ENCODE measurements at places on chromosomes 12 and 14.

GRCh38 chr12:104132351-104132956 is 5.6 kb downstream of the NFYB start:
- DNase-seq: no peak

- no peak for DNase-seq
Observed at GRCh38 chr12:113870035-113870434, 96.1 kb downstream of the RBM19 start.

DNA sequence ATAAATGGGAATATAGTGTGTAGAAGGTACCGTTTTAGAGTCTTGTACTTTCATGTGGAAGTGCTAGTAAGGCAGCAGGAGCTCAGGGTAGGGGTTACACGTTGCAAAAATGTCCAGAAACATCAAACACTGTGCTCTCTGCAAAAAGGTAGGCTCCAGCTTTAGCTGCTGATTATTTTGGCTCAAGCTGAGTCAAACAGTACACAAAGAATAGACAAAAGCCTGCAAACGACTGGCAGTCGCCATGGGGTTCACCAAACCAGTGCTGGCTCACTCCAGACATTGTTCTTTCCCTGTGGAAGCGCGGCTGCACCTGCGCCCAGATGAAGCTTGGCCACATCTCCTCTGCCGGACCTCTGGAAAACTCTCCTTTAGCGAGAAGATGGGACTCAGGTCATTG is 45.3 kb upstream of the NAA30 start:
- no peak for DNase-seq

DNA sequence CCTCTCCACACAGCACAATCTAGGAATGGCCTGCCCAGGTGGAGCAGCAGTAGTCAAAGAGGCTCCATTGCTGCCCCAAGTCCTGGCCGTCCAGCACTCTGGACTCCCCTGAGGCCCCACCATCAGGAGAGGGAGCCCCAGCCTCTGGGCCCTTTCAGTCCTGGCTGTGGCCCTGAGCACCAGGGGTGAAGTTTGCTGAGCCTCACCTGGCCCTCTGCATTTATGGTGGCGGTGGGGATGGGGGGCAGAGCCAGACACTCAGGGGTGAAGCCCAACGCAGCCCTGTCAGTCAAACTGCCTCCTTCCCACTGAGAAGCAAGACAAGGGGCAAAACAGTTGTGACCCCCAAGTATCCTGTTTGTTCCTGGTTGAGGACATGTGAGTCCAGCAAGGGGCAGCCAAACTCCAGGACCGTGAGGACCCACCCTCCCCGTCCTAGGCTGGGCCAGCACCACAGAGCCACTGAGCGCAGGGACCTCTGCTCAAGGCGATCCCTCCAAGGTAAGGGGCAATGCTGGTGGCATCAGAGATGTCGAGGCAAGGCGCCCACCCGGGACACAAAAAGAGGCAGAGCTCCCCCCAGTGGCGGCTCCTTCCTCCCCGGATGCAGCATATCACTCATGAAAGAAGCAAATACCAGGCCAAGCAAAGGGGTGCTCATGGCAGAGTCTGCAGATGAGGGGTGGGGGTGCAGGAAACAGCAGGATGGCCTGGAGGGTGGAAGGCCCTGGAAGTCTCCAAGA is 4.8 kb upstream of the AMN start:
- peak; percentile 50 for DNase-seq

DNA sequence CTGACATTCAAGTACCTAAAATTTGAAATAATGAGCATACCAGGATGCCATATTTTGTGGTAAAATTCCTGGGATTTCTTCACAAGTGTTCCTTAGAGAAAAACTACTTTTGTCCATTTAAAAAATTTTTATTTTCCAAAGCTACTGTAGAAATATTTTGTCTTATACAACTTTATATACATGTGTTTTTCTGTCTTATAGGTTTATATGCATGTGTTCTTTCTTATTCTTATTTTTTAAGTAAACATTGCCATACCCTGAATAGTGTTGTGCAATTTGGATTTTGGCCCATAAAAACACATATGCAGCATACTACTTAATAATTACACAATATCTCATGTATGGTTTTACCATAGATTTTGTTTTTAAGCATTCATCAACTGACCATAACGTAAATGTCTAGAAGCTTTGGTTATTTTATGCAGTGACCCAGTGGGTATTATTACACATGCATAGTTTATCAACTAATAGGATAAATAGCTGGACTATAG is 1107.4 kb upstream of the SEL1L start:
- no peak for DNase-seq

DNA sequence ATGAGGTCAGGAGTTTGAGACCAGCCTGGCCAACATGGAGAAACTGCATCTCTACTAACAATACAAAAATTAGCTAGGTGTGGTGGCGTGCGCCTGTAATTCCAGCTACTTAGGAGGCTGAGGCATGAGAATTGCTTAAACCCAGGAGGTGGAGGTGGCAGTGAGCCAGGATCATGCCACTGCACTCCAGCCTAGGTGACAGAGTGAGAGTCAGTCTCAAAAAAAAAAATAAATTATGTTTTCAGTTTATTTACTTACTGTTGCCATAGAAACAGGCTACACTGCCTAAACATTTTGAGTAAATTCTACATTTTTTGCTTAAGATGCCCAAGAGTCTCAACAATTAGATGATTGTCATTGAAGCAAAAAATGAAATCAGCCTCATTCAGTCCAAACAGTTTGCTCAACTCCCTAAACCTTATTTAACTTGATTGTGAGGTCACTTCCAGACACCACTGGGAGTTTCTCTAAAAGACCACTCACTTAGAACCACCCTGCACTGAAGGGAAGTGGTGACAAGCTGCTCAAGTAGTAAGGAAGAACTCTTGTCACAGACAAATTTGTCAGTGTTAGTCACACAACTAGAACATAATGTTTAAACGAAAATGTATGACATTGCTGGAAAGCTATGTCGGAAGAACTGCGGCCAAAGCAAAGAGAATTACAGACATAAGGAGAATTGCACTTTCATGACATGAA is 9.8 kb upstream of the GNPNAT1 start:
- DNase-seq: no peak

GRCh38 chr12:66048835-66049537 is 81.6 kb downstream of the LLPH start:
- no peak for DNase-seq

- no peak for DNase-seq
Observed at GRCh38 chr12:65540140-65540539, 261.7 kb downstream of the MSRB3 start.

DNA sequence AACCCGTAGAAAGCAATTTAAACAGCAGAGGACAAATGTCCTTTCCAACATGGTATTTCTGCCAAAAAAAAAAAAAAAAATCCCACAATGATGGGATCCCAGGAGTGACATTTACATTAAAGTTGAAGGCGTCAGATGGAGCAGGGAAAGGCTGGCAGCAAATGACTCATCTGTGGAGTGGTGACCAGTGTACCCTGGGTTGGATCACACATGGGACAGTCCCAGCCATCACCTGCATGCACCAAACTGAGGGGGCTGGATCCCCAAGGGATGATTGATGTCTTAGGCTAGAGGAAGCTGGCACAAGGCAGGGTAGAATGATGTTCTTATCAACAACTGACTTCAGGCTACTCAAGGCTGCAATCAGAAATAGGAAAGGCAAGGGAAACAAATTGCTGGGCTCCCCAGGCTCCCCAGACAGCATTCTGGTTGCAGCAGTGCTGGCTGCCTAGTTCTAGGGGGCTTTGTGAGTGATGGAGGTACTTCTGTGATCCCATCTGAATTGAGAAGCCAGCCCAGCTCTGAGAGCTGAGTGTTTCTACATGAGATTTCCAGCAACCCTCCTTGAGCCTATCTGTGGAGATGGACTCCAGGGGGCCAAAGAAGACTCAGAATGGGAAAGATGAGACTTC is 117.9 kb downstream of the DPF3 start:
- DNase-seq: no peak

GRCh38 chr12:39510001-39510400 is 67.1 kb upstream of the KIF21A start:
- no peak for DNase-seq

- no peak for DNase-seq
Observed at GRCh38 chr12:49416892-49417291, 49.6 kb downstream of the SPATS2 start.

- DNase-seq: no peak
Observed at GRCh38 chr12:77925536-77926108, 94.9 kb downstream of the NAV3 start.

- no peak for DNase-seq
Observed at GRCh38 chr12:5797661-5798060, 147.4 kb downstream of the ANO2 start.

GRCh38 chr12:110543252-110543959 is 39.7 kb downstream of the PPTC7 start:
- no peak for DNase-seq

- DNase-seq: no peak
Observed at GRCh38 chr12:126898562-126898961, 1368.4 kb upstream of the TMEM132C start.

DNA sequence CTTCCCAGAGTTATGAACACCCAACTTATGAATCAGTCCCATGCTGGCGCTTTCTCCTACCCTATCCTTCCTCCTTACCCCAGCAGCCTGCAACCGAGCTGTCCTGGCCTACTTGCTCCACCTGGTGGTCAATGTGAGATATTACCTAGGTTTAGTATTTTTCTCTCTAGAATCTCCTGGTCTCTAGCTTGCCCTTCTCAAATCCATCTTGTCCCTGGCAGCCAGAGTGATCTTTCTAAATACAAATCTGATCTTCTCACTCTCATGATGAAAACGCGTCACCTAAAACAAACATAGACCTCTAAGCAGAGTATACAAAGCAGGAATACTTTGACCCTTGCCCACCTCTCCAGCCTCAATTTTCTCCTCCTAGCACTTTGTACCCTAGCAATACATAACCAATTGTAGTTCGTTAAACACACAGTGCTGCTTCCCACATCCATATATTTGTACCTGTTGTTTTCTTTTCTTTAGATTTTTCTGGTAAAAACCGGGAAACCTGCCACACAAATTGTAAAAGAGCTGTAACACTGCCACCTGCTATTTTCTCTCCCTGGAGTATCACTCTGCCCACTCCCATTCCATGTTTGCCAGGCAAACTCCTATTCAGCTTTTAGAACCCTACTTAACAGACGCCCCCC is 20.0 kb upstream of the TCP11L2 start:
- no peak for DNase-seq

DNA sequence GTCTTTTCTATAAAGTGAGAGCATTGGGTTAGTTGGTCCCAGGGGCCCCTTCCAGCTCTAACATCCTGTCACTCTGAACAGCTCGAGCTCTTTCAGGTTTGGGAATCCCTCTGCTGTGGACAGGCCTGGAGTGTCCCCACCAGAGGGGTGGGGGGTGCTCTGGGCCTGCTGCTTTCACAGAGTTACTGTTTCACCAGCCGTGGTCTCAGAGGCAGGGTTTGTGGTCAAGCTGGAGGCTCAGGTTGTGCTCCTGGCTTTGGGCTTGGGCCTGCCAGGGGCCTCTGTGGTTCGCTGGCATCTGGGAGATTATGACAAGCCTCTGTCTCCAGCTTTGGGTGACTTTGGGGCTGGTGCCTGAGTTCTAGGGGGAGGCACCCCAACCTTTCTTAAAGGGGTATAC is 59.6 kb downstream of the FBXL14 start:
- no peak for DNase-seq

GRCh38 chr12:43786899-43787693 is 19.0 kb downstream of the TWF1 start:
- DNase-seq: no peak

- DNase-seq: no peak
Observed at GRCh38 chr12:68804657-68805591, 3.1 kb upstream of the MDM2 start.

- no peak for DNase-seq
Observed at GRCh38 chr12:70251226-70251625, 8.0 kb downstream of the CNOT2 start.

- DNase-seq: no peak
Observed at GRCh38 chr12:39341179-39341578, 101.7 kb downstream of the KIF21A start.

- no peak for DNase-seq
Observed at GRCh38 chr14:101472518-101472849, 88.8 kb upstream of the DIO3 start.

- no peak for DNase-seq
Observed at GRCh38 chr12:84585776-84586395, 326.7 kb downstream of the SLC6A15 start.

DNA sequence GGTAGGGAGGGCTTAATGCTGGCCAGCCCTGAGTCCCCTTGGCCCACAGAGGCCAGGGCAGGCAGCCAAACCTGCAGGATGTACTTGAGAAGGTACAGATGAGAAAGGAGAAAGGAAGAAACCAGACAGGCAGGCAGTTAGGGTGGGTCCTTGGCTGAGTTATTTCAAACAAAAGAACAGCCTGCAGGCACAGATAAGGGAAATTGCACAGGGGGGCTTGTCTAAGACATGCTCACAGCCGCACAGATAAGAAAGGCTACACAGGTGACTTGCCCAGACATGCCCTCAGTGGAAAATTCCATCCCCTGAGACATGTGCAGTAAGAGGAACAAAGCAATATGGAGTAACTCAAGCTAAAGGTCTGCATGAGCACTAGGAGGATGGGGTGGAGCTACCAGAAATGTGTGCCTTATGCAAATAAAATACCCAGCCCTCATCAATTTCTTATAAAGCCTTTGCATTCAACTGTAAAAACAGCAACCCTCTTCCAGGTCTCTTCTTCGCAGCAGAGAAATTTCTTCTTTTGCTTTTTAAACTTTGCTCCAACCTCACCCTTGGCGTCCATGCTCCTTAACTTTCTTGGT is 158.2 kb upstream of the RGS6 start:
- no peak for DNase-seq
